A549 treated with AZD2906 at 1 μM for 4 hours (cell line): ENCODE measurements at places on chromosomes 2 and 18. TPM values are rescaled to one million over a fixed set of nuclear protein-coding genes. Genes with fewer than 3 reads are reported as not detected.

The MSH6 gene
- total RNA-seq: 70.3 to 102 TPM (median 82.1 TPM) in 5 replicates

The BAZ2B gene
- 4.4 to 9.9 TPM (median 7.5 TPM) in 5 replicates for total RNA-seq

The DIPK1C gene
- not detected in 5 replicates for total RNA-seq

The INPP5D gene
- total RNA-seq: 0.49 to 0.74 TPM (median 0.53 TPM) in 5 replicates

The ARHGAP15 gene
- not detected in 5 replicates for total RNA-seq

The DYNC1I2 gene
- 62.5 to 84.0 TPM (median 72.8 TPM) in 5 replicates for total RNA-seq

The ELAC1 gene
- 4.3 to 5.8 TPM (median 5.4 TPM) in 5 replicates for total RNA-seq

The BOLL gene
- total RNA-seq: not detected in 5 replicates

The TEX44 gene
- total RNA-seq: not detected in 5 replicates

The ASPRV1 gene
- total RNA-seq: 0.20 to 0.38 TPM (median 0.25 TPM) in 5 replicates

The UGT1A5 gene
- total RNA-seq: 0.03 to 0.09 TPM (median 0.05 TPM) in 3 of 5 replicates, not detected in the others

The LRRC30 gene
- not detected in 5 replicates for total RNA-seq

The TFCP2L1 gene
- 23.4 to 29.7 TPM (median 25.7 TPM) in 5 replicates for total RNA-seq

The ACP1 gene
- total RNA-seq: 180 to 235 TPM (median 188 TPM) in 5 replicates

The RESP18 gene
- not detected in 5 replicates for total RNA-seq

The PSTPIP2 gene
- 0.16 to 0.31 TPM (median 0.21 TPM) in 5 replicates for total RNA-seq

The AKAIN1 gene
- not detected in 5 replicates for total RNA-seq

The ARL5A gene
- total RNA-seq: 18.1 to 21.5 TPM (median 19.1 TPM) in 5 replicates

The EFR3B gene
- total RNA-seq: 7.7 to 10.1 TPM (median 8.0 TPM) in 5 replicates

The SLC9A4 gene
- not detected in 5 replicates for total RNA-seq

The KATNAL2 gene
- total RNA-seq: 1.4 to 2.4 TPM (median 1.9 TPM) in 5 replicates

The FSHR gene
- not detected in 5 replicates for total RNA-seq

The PLEKHH2 gene
- 1.6 to 2.1 TPM (median 1.9 TPM) in 5 replicates for total RNA-seq

The FKBP1B gene
- total RNA-seq: 11.5 to 12.2 TPM (median 11.8 TPM) in 5 replicates

The ACVR1C gene
- 0.02 to 0.06 TPM (median 0.04 TPM) in 4 of 5 replicates, not detected in the other for total RNA-seq

The MRO gene
- 0.08 to 0.36 TPM (median 0.26 TPM) in 5 replicates for total RNA-seq

The RIT2 gene
- not detected in 5 replicates for total RNA-seq

The MITD1 gene
- 20.7 to 25.4 TPM (median 22.1 TPM) in 5 replicates for total RNA-seq

The UGT1A10 gene
- total RNA-seq: 0.03 to 0.14 TPM (median 0.08 TPM) in 4 of 5 replicates, not detected in the other

The NAB1 gene
- 26.8 to 45.3 TPM (median 35.2 TPM) in 5 replicates for total RNA-seq

The FASTKD2 gene
- 29.0 to 39.1 TPM (median 30.7 TPM) in 5 replicates for total RNA-seq

The CFC1 gene
- total RNA-seq: 0.11 TPM in 1 of 5 replicates, not detected in the others

The PLB1 gene
- 1.6 to 2.4 TPM (median 1.9 TPM) in 5 replicates for total RNA-seq

The C18orf54 gene
- total RNA-seq: 2.1 to 3.2 TPM (median 3.0 TPM) in 5 replicates

The VWA3B gene
- total RNA-seq: 0.09 to 0.14 TPM (median 0.12 TPM) in 3 of 5 replicates, not detected in the others

The ABCG5 gene
- not detected in 5 replicates for total RNA-seq

The CYP1B1 gene
- total RNA-seq: 3.6 to 4.6 TPM (median 4.5 TPM) in 5 replicates

The CTIF gene
- total RNA-seq: 11.2 to 16.5 TPM (median 15.0 TPM) in 5 replicates

The DCDC2C gene
- total RNA-seq: 0.15 to 0.82 TPM (median 0.40 TPM) in 5 replicates

The RUFY4 gene
- 0.08 TPM in 1 of 5 replicates, not detected in the others for total RNA-seq

The ZAP70 gene
- 0.02 to 0.18 TPM (median 0.04 TPM) in 4 of 5 replicates, not detected in the other for total RNA-seq

The CYTIP gene
- 0.05 to 0.10 TPM (median 0.08 TPM) in 3 of 5 replicates, not detected in the others for total RNA-seq

The GPR35 gene
- 0.24 to 1.1 TPM (median 0.77 TPM) in 5 replicates for total RNA-seq

The KIF5C gene
- 0.21 to 0.50 TPM (median 0.28 TPM) in 5 replicates for total RNA-seq

The TBR1 gene
- total RNA-seq: 0.01 to 0.20 TPM (median 0.06 TPM) in 4 of 5 replicates, not detected in the other

The CABYR gene
- total RNA-seq: 13.5 to 19.7 TPM (median 14.1 TPM) in 5 replicates

The GULP1 gene
- 23.9 to 38.8 TPM (median 25.8 TPM) in 5 replicates for total RNA-seq
